ENCODE measurements at places on chromosomes 16 and 17.

DNA sequence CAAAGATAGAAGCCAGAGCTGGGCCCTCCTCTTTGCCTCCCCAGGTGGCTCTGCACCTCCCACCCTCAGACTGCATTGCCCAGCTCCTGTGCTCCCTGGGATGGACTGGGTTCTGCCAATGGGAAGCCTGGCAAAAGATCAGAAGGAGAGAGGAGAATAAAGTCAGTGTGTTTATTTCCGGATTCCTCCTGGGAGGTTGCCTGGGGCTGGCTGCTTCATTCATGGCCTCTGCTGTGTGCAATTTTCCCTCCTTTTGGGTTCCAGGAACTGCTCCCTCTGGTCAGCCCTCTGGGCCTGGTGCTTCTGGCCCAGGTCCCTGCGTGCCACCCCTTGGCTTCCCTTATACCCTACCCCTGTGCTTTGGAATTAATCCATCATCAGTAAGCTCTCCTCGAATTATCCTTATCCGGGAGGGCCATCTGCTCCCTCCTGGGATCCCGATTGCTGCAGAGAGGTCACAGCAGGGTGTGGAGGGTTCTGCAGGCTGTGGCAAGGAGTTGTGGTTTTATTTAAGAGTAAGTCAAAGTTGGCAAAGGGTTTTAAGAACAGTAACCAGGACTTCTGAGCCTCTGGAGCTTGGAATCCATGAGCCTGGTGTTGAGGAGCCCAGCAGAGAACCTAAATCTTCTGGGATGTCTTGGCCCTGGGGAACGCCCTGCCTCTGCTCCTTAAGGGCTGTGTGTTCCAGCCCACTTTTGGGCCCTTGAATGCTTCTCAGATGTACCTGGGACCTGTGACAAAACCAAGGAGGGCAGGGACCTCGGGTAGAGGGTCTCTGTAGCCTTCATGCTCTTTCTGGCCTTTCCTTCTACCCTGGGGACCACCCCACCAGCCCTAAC lies 8.2 kb upstream of the MMP2 start:
- H3K36me3 ChIP-seq, result no peaks in the 10 kb centered on the region
- H3K4me3 ChIP-seq, result no peak overlapping the region
- H3K4me1 ChIP-seq, result no peaks in the 10 kb centered on the region
- H3K27me3 ChIP-seq, result peaks cover 4% of the 10 kb centered on the region
- no peak overlapping the region for H3K27ac ChIP-seq
- DNase-seq, result no peak

DNA sequence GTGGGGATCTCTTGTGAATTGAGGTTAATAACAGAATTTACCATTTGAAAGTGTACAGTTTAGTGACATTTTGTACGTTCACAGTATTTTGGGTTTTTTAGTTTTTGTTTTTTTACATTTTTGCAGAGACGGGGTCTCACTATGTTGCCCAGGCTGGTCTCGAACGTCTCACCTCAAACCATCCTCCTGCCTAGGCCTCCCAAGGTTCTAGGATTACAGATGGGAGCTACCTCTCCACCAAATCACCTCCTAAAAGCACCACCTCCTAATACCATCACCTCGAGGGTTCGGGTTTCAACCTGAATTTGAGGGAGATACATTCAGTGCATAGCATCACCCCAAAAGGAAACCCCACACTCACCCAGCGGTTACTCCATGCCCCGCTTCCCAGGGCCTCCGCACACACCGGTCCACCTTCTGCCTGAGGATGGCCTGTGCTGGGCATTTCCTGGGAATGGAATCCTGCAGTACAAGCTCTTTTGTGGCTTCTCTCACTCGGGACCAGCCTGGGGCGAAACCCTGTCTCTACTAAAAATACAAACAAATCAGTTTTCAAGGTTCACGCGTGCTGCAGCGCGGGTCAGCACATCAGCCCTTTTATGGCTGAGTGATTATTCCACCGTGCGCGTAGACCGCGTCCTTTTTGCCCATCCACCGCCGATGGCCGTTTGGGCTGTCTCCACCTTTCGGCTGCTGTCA lies 182.7 kb upstream of the CIBAR2 start:
- H3K4me3 ChIP-seq, result no peak overlapping the region
- DNase-seq, result no peak
- H3K27ac ChIP-seq, result no peak overlapping the region
- no peaks in the 10 kb centered on the region for H3K27me3 ChIP-seq
- H3K36me3 ChIP-seq, result no peaks in the 10 kb centered on the region
- H3K4me1 ChIP-seq, result peaks cover 36% of the 10 kb centered on the region

GRCh38 chr16:7031031-7031430 lies 301.6 kb upstream of the RBFOX1 start:
- H3K27me3 ChIP-seq, result peaks cover 7% of the 10 kb centered on the region
- DNase-seq, result no peak
- H3K27ac ChIP-seq, result no peak overlapping the region
- H3K4me3 ChIP-seq, result no peak overlapping the region

- DNase-seq, result no peak
- peaks cover 3% of the 10 kb centered on the region for H3K27me3 ChIP-seq
- H3K4me1 ChIP-seq, result peaks cover 28% of the 10 kb centered on the region
- H3K27ac ChIP-seq, result no peak overlapping the region
- H3K4me3 ChIP-seq, result peak overlapping the region; percentile 53
Measured at GRCh38 chr16:87493608-87494280, 920 bp upstream of the ZCCHC14 start.

DNA sequence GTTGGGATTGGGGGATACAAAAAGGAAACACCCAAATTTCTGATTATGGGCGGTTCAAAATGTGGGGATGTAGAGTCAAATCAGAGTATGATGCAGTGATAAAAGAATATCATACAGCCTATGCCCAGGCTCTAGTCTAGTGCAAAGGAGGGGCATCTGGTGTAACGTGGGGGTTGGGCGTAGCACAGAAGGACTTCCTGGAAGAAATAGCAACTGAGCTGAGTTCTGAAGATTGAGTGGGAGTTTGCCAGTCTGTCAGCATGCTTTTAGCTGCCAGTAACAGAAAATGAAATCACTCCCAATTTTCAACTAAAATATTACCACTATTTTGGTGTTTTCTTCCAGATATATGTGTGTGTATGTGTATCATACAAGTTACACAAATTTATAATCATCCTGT lies 196.9 kb downstream of the SPECC1 start:
- no peaks in the 10 kb centered on the region for H3K4me1 ChIP-seq
- H3K27me3 ChIP-seq, result no peaks in the 10 kb centered on the region
- peak overlapping the region; percentile 46 for H3K27ac ChIP-seq
- peaks cover 7% of the 10 kb centered on the region for H3K36me3 ChIP-seq
- DNase-seq, result peak; percentile 48

DNA sequence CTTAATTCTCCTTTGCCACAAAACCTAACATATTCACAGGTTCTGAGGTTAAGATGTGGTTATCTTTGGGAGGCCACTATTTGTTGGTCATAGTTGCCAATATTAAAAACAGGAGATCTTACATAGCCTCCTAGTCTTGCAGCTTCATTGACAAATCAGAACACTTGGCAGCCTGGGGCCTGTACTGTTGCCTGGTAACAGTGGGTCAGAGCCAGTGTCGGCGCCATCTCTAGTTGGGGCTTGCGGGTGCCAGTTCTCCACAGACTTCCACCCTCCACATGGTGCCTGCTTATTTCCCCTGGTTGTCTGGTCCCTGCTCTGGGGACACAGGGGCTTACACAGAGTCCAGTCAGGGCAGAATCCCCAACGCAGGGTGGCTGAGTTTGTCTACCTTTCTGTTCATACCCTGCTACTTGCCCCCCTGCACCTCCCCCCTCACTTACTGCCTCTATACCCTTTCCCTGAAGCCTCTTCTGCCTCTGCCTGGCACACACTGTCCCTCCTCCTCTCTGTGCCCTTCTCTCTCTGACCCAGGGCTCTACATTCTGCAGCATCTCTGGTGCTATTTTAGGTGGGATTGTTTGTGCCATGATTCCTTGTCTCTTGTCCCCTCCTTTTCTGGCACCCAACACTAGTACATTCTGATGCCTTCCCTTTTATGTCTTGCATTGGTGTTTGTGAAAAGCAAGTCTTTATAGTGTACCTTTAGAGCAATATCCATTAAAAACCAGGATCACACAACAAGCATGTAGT lies 13.4 kb downstream of the EPN2 start:
- H3K4me3 ChIP-seq, result no peak overlapping the region
- peaks cover 12% of the 10 kb centered on the region for H3K4me1 ChIP-seq
- no peak for DNase-seq
- 0 out of 3 replicates have a peak, but pooled peaks cover 4% of the 10 kb centered on the region for H3K36me3 ChIP-seq

- H3K4me3 ChIP-seq, result no peak overlapping the region
- no peak for DNase-seq
- peaks cover 20% of the 10 kb centered on the region for H3K4me1 ChIP-seq
- peaks cover 20% of the 10 kb centered on the region for H3K36me3 ChIP-seq
- no peak overlapping the region for H3K27ac ChIP-seq
Measured at GRCh38 chr17:79794659-79795511, 2.0 kb downstream of the CBX8 start.

DNA sequence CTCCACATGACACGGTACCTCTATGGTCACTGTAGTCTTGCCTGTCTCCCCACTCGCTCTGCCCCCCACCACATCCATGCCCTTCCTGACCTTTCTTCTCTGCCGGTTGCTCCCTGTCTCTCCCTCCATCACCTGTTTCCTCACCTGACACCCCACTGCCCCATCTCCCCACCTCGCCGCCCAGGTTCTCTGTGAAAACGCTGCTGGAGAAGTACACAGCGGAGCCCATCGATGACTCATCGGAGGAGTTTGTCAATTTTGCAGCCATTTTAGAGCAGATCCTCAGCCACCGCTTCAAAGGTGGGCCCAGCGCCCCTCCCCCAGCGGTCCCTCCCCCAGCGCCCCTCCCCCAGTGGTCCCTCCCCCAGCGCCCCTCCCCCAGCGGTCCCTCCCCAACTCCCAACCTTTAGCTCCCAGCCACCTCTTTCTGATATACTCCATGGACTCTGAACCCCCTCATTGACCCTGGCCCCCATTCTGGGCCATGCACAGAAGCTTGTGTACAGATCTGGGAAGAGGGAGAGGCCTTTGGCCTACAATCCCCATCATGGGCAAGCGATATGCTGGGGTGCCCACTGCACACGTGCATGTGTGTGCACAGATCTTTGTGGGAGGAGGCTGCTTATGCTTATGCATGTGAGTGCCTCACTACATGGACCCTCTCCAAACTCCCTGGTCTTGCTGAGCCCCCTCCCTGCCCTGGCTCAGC lies 4.1 kb downstream of the RUNDC3A start:
- H3K27me3 ChIP-seq, result peaks cover 42% of the 10 kb centered on the region
- DNase-seq, result no peak
- H3K27ac ChIP-seq, result no peak overlapping the region
- no peaks in the 10 kb centered on the region for H3K36me3 ChIP-seq

DNA sequence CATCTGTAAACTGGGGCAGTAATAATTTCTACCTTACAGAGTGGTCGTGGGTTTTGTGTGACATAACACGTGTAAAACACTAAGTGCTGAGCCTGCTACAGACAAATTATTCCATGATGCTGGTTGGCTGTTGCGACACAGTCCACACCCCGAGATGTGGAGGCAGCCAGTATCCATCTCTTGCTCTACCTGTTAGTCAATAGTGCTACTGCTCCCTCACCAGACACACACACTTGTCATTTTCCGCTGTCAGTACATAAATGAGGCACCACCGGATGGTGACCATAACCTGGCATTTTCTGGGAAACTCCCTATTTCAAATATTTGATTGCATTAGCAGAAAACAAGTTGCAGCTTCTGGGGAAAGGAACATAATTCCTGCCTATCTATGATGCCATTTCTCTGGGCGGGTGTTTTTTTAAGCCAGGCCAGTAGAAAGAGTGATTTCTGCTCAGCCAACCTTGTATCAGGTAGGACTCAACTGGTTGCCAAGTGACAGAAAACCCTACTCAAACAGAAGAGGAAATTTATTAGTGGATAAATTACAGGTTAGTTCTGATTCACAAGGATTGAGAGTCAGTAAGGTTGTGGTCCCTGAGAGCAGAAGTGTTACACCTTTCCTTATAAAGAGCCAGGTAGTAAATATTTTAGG lies 24.1 kb downstream of the DNAJA2 start:
- H3K27me3 ChIP-seq, result no peaks in the 10 kb centered on the region
- H3K4me3 ChIP-seq, result no peak overlapping the region
- H3K4me1 ChIP-seq, result no peaks in the 10 kb centered on the region
- no peak overlapping the region for H3K27ac ChIP-seq
- DNase-seq, result no peak

DNA sequence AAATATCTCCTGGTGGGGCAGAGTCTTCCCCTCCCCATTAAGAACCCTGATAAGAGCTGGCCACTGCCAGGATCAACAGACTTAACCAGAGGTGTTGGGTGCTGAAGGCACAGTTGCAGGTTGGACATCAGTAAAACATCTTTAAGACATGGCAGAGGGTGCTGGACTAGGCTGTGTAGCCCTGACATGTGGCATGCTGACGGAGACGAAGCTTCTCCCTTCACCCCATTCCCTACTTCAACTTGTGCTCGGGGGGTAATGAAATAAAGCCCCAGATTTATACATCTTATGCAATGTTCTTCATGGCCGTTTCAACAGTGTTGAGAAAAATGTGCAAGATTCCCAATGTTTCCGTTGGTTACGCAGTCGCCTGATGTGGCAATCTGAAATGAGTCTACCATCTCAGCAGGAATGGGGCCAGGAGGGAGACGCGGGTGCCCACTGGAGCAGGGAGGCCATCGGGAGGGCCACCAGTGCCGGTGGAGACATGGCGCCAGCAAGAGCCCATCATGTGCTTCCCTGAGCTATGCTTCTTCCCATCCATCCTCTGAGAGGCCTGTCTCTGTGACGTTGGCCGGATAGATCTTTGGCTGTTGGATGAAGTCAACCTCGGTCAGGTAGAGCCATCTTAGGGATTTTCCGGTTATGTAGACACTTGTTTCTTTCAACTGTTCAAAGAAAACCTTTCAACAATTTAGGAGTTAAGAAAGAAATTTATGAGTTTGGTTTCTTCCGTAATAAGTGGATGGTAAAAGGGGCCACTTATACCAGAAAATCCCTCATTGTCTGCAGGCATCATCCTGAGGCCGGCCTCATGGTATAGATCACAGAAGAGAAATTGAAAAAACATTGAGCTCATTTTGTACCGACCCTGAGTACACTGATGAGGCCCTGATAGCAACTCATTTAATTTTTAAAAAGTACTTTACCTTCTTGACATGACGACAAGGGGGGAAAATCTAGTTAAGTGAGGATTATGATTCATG lies 6.4 kb downstream of the IRF8 start:
- no peaks in the 10 kb centered on the region for H3K4me1 ChIP-seq
- H3K4me3 ChIP-seq, result no peak overlapping the region
- no peak overlapping the region for H3K27ac ChIP-seq
- no peak for DNase-seq
